IPS DF 19.7 (cell line): ENCODE measurements at places on chromosomes 2 and 18.

- DNase-seq: no peak
These were observed 25.6 kb downstream of the ARHGAP28 start for GRCh38 chr18:6755107-6755506.

- no peak for DNase-seq
These were observed 210.0 kb upstream of the SIX3 start for GRCh38 chr2:44731505-44731904.

- DNase-seq: no peak
These were observed 42.5 kb downstream of the LRRC30 start for GRCh38 chr18:7273301-7273921.

DNA sequence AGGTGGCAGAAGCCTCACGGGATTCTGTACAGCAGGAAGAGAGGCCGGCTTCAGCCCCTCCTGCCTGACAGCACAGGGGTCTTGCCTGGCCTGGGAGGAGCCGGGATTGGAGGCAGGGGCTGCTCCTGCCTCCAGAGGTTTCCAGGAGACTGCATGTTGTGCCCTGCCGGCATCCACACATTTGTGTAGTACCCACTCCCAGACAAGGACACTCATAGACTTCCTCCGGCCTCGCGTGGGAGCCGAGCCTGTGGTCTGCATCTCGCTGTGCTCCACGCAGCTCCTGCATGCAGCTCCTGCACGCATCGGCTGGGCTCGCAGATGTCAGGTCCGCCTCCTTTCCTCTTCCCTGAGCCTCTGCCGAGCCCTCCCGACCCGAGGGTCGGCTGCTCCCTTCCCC lies 34.7 kb downstream of the TPO start:
- no peak for DNase-seq

GRCh38 chr2:129673234-129673633 lies 306.2 kb upstream of the RAB6C start:
- DNase-seq: no peak

- DNase-seq: no peak
These were observed 47.3 kb downstream of the RFTN2 start for GRCh38 chr2:197628043-197628500.

- DNase-seq: no peak
These were observed 127.5 kb downstream of the RTP5 start for GRCh38 chr2:241997017-241997416.

DNA sequence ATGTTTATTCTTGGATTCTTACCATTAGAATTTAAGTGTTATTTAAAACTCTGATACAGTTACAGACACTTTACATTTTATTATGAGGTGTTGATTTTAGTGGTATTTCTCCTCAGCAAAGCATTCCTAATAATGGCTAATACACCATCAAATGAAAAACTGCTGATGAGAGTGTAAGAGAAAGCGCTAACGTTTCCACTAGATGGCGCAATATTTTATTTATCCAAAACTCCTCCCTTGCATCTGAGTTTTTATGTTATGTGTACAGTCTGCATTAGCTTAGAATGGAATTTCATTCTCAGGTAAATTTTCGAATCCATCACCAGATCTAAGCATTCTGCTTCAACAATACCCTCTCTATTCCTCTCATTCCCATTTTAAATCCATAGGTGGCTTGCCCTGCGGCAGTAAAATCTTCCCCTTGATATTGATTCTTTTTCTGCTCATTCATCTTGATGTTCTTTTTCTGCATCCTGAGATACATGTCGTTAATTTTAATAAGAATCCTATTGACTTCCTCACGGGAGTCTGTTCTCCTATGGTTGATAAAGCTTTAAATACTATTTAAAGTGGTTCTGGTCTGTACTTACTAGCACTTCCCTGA lies 53.9 kb downstream of the PRKRA start:
- no peak for DNase-seq

GRCh38 chr2:195898505-195899191 lies 170.0 kb downstream of the DNAH7 start:
- no peak for DNase-seq

- no peak for DNase-seq
These were observed 24.7 kb upstream of the NAGK start for GRCh38 chr2:71043531-71044407.

DNA sequence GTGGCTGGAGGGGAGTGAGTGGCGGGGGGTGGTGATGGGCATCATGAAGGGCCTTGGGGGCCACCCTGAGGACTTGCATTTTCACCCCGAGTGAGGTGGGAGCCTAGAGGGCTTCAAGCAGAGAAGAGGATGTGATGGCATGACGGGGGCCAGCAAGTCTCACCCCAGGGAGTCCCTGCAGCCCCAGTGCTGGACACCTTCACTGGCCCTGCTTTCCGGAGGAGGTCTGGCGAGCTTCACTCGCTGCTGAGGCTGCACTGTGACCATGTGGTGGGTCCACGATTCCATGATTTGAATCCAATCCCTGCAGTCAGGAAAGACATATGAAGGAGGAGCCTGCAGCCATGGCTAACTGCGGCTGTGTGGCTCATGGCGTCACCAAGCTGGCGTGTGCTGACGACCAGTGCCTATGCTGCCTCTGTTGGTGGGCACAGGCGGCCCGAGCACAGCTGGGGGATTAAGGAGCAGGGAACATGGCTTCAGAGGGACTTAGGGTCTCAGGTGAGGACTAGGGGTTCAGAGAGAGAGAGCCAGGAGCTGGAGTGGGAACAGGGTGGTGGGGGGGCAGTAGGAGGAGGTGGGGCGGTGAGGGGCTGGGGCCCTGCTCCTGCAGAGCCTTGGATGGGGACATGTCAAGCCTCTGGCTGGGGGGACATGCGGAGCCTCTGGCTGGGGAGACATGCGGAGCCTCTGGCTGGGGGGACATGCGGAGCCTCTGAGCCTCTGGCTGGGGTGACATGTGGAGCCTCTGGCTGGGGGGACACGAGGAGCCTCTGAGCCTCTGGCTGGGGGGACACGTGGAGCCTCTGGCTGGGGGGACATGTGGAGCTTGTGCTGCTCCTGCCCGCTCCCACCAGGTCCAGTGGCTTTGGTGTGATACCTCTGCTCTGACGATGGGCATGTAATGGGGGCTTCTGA lies 3.6 kb downstream of the ZAP70 start:
- DNase-seq: no peak

DNA sequence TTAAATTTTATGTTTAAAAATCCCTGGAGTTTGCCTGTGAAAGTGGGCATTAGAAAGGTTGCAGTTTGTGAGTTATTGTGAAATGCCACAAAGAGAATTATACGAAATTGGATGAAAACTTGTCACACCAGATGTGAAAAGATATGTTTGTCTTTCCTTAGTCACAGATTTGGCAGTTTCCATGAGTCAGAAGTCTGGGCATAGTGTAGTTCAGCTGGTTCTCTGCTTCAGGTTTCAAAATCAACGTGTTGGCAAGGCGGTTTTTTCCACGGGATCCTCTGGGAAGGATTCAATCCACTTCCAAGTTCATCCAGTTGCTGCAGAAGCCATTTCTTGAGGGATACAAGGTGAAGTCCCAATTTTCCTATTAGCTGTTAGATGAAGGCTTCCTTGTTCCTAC lies 658.0 kb upstream of the CDH2 start:
- DNase-seq: no peak

- no peak for DNase-seq
These were observed 141.5 kb upstream of the NDUFV2 start for GRCh38 chr18:8960740-8961657.

GRCh38 chr18:7601246-7601615 lies 34.1 kb downstream of the PTPRM start:
- no peak for DNase-seq

- no peak for DNase-seq
These were observed 148.9 kb downstream of the EN1 start for GRCh38 chr2:118698564-118698963.

DNA sequence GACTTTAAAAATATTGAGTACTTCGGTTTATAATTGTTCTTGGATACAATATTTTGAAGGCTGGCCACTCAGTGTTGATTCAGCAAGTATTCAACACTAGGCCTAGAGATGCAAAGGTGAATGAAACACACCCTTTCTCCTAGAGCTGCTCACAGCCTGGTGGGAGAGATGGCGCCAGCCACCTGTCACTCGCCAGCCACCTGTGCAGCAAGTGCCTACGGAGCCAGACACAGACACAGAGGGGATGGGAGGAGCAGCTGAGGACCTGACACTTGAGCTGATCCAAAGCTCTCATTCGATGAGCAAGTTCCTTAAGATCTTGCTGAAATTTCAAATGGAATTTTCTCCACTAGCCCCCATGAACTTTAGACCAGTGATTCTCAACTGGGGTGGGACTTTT lies 151.1 kb upstream of the RIOK3 start:
- no peak for DNase-seq

DNA sequence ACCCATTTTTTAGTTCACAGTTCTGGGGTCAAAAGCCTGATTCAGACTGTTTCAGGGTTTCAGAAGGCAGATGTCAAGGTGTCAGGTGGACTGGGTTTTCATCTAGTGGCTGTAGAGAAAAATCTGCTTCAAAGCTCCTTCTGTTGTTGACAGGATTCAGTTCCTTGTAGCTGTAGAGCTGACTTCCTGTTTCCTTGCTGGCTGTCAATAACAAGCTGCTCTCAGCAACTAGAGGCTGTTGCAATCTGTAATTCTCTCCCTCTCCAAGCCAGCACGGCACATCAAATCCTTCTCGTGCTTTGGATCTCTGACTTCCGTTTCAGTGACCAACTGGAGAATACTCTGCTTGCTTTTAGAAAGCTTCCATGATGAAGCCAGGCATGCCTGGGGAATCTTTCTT lies 179.4 kb downstream of the DOK6 start:
- no peak for DNase-seq

DNA sequence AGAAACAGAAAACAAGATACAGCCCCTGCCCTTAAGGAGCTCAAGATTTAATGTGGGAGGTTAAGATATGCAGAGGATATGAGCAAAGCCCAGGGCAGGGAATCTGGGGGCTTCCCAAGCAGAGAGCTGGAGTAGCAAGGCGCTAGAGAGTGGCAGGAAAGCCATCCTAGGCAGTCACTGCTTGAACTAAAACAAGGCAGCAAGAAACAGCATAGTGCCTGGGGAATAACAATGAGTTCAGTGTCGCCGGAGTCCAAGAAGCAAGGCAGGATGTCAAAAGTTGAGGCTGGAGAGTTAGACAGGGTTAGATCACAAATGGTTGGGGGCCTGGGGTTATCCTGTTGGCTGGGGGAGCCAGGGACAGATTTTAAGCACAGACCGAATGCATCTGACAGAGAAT lies 24.6 kb downstream of the CDH2 start:
- no peak for DNase-seq

DNA sequence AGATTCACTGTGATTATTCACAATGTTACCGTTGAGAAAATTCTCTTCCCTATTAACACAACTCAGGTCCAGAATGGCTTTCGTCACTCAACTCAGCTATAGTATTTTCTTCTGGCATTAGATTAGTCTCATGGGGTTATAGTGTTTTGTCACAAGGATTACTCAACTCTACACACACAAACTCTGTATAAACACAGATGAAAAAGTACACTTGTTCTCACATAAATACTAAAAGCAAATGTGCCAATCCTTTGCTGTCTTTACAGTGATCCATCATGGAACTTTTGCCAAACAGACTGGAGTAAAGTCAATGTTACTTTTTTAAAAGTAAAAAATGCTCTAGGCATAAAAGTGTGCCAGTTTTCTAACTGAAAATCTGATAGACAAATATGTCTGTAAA lies 267.6 kb downstream of the RBM43 start:
- no peak for DNase-seq

DNA sequence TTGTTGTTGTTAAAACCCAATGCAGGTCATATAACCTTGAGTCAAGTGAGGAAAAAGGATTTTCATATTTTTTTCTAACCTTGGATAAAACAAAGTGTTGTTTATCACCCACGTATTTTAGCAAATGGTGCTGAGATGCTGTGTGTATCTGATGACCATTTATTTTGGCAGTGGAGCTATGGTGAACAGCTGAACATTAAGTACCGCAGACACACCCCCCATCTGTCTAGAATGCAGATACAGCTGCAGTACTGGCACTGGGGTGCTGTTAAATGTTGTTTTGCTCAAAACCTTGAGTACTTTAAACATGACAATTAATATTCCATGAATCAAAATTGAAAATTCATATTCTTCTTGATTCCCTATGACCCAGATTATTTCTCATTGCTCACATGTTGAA lies 773.3 kb upstream of the SLC39A10 start:
- no peak for DNase-seq

- DNase-seq: no peak
These were observed 50.4 kb upstream of the CYRIA start for GRCh38 chr2:16716024-16716423.

DNA sequence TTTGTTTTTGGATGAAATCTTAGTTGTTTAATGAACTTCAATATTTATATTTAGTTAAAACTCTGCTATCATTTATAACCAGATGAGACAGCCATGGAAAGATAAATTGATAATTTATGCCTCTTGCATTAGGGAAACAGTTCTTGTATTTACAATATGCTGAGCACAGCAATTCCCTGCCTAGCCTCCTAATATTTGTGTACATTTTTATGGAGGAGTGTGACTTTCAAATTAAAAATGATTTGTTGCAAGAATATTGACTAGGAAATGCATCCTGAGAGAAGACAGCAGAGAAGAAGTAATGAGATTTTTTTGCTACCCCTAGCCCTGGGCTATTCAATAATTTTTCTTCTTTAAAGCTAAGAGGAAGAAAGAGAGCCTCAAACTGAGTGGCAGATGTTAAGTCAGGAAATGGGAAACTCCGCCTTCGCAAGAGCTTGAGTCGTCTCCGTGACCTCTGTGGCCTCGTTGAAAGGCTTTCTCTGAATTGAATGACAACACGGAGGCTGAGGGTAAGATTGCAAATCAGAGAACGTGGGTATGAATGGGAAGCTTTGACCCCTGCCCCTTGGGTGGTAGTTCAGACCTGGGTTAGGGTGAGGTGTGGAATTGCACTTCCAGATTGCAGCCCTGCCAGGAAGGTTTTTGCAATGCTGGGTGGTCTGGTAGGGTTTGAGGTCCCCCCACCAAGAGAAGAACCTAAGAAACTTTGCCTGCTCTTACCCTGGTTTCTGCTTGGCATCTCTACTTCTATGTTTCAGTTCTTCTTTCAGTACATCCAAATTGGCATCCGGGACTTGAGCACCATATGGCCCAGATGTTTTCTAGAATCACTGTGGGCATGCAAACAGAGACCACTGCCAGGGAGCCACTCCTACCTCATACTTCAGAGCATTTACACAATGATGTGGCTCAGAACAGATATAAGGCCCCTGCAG lies 210.3 kb upstream of the RBMS1 start:
- no peak for DNase-seq
